HuH-7 (cell line): ENCODE measurements at places on chromosomes 16 and 17.

GRCh38 chr17:42554250-42555121 lies 1.8 kb downstream of the HSD17B1 start:
- peak; percentile 97 for DNase-seq

DNA sequence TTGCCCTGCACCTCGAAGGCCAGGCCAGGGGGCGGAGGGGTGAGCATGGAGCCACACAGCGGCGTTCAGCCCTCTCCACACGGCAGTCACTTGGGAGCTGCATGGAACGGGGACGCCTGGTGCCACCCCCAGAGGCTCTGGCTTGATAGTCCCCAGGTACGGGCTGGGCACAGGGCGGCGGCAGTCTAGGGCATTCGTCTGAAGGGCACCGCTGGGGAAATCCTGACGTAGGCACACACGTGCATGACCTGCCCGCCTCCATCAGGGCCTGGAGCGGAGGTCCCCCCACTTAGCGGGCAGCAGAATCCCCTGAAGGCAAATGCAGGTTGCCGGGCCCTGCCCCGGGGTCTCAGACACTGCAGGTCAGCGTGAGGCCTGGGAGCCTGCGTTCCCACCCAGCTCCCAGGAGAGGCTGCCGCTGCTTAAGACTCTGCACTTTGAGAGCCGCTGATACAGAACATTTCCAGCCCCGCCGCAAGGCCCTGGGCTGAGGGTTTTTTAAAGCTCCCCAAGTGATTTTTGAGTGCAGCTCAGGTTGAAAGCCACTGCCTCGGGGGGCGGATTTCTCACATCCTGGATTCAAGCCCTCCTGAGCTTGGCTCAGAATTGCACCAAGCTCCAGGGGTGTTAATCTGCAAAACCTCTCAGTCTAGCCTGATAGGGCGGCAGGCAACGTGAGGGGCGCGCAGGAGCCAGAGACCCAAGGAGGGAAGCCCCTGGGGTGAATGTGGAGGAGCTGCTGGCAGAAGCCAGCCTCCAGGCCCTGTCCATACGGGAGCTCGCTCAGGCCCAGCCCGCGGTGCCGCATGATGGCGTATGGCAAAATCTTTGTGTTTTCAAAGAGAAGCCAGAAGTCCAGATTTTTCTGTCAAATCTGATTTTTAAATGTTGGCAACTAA lies 182.3 kb upstream of the GSE1 start:
- no peak for DNase-seq

GRCh38 chr17:65182233-65182632 lies 45.1 kb downstream of the RGS9 start:
- no peak for DNase-seq

GRCh38 chr16:55037046-55037445 lies 106.4 kb downstream of the IRX5 start:
- DNase-seq, result no peak

DNA sequence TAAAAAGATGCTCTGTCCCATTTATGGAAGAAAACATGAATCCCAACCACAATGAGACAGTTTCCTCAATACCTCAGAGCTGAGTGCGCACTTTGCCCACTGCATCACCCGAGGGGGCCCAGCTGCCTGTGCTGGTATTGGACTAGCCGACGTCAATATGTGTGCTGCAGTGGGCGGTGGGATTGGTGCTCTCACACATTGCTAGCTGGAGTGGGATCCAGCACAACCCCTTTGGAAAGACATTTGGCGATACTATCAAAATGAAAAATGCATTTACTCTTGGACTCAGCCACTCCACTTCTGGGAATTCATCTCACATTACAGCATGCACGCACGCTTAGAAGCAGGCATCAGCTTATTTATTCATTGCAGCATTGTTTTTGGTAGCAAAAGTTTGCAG lies 289.2 kb upstream of the FOXF1 start:
- DNase-seq, result no peak

DNA sequence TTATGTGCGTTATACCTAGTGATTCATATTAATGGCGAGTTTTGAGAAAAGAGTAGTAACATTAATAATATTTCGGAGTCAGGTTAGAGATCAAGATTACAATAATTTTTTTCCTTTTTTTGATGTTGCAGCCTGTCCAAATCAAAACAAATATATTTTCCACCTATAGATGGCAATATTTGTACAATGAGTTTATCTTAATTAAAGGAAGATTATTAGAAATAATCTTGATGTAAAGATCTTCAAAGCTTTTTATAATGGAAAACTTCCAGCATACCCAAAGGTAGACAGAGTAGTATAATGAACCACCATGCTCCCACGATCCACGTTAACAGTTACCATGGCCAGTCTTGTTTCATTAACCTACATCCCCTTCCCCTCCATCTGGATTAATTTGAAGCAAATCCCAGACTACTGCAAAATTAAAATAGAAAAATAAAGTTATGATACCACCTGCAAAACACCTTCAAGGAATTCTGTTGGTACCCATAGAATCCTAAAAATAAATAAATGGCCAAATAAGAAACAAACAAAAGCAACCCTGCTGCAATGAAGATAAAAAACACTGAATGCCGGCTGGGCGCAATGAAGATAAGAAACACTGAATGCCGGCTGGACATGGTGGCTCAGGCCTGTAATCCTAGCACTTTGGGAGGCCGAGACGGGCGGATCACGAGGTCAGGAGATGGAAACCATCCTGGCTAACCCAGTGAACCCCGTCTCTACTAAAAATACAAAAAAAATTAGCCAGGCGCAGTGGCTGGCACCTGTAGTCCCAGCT lies 46.5 kb upstream of the GINS3 start:
- DNase-seq, result no peak

GRCh38 chr16:49399594-49400364 lies 26.2 kb downstream of the C16orf78 start:
- no peak for DNase-seq

DNA sequence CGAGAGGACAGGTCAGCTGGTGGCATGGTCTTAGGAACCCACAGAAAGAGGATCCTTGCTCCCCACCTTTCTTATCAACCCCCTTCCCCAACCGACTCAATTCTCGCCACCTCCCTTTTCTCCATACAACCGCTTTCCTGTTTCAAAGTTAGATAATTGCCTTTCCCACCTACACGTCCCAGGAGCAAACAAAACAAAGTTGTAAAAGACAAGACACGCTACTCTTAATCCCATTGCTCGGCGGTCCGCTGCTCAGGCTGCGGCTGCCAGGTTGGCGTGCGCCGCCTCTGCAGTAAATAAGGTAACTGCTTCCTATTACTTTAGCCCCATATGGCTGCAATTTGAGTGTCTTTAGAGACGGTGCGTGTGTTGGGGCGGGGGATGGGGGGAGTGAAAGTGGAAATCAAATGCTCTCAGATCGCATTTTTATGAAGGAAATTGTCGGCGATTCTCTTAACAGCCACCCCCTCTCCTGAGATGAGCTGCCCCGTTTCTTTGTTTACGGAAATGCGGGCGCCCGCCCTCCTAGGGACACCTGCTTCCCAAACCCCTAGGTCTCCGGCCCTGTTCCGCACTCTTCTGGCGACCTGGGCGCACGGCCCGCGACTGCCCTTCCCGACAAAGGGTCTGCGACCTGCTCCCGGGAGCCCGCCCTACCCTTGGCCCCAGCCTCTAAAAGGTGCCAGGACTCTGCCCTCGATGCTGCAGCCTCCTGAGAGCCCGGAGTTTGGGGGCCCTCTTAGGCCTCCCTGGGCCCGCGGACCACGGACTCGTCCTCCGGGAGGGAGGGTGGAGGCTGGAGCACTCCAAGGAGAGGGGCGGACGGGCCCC lies 3.7 kb upstream of the CBX8 start:
- DNase-seq, result peak; percentile 83

DNA sequence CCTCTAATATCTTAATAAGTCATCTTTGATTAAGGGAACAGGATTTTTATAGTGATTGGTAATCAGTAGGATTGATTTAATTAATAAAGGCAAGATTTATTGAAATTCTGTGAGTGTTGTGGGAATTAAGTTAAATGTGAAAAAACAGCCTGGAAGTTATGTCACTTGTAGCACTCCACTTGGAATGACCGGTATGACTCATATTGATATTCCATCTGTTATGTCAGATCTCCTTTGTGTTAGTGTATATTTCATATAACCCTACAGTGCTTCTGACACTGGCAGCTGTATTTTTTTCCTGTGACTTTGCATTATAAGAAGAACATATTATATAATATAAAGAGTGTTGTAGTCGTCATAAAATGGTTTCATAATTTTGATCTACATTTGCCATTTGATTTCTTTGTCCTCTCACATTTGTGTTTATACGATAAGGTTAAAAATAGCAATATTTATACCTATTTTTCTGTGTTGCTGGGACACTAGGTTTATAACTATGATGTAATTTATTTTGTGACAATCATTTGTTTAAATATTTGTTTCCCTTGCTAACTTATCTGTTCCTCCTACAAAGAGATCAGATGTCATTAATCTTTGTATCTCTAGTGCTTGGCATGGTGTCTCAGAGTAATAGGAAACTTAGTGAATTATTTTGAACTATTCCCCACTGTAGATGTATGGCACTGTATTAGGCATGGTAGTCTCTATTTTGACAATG lies 249.0 kb downstream of the BCAS3 start:
- DNase-seq, result no peak

GRCh38 chr16:81836279-81837054 lies 57.4 kb downstream of the PLCG2 start:
- no peak for DNase-seq

- no peak for DNase-seq
Measured at GRCh38 chr17:44416558-44417289, 27.3 kb upstream of the ITGA2B start.

- DNase-seq, result no peak
Measured at GRCh38 chr16:16164243-16164642, 59.1 kb downstream of the ABCC6 start.

DNA sequence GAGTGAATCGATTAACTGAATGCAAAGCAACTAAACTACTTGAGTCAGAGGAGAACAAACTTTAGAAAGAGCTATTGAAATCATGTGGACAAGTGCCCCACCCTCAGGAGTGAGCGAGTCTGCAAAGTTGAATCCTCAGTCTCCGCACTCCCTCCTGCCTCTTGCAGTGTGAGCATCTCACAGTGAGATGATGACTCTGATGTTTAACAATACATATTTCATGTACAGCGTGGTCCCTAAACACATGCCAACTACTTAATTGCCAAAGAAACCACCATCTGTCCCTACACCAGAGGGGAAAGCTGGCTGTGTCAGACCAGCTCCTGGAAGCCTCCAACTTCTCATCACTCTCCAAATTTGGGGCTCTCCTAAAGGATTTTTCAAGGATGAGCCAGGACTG lies 31.2 kb downstream of the PIMREG start:
- DNase-seq, result no peak

DNA sequence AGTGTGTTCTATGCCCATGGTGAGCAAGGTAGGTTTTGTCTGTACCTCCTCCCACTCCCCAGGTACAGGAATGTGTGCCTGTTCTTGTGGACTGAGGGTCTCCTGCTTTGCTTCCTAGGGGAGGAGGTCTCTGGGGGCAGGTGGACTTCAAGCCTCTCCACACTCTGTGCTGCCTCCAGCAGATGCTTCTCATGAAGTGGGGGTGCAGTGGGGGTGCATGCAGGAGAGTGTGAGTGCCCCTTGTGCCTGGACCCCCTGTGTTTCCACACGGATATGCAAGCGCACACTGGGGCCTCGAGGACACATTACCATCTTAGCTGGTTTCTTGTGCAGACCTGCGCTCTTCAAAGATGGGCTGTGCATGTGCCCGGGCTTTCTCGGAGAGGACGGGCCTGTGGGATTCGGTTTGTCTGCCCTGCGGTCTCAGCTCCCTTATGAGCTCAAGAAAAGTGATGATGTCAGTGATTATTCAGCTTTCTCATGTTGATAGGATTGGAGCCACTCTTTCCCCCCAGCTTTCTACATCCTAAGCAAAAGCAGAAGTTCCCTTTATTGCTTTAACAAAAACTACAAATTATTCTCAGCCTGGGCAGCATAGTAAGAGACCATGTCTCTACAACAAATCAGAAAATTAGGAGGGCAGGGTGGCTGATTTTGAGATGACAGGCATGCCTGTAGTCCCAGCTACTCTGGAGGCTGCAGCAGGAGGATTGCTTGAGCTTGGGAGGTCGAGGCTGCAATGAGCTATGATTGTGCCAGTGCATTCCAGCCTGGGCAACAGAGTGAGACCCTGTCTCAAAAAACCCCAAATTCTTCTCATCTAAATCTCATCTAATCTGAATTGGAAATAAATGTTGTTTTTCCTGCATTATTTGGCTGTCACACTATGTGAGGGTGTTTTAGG lies 86.8 kb downstream of the RPTOR start:
- no peak for DNase-seq

- DNase-seq, result no peak
Measured at GRCh38 chr16:57577214-57577613, 34.8 kb downstream of the ADGRG5 start.

- DNase-seq, result peak; percentile 14
Measured at GRCh38 chr17:47618410-47618809, 31.3 kb upstream of the KPNB1 start.

GRCh38 chr17:48427598-48427997 lies 2.4 kb downstream of the SKAP1 start:
- DNase-seq, result no peak

DNA sequence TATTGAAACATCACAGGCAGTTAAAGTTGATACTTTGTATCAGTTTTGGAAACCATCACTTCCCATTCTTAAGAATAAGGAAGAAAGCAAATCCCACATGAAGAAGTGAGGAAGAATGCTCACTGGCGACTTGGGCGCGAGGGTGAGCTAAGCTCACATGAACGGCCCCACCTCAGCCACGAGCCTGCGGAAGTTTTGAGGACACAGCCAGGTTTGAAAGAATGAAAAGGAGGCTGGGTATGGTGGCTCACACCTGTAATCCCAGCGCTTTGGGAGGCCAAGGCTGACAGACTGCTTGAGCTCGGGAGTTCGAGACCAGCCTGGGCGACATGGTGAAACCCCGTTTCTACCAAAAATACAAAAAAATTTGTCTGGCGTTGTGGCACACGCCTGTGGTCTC lies 110.3 kb upstream of the CHMP6 start:
- no peak for DNase-seq

DNA sequence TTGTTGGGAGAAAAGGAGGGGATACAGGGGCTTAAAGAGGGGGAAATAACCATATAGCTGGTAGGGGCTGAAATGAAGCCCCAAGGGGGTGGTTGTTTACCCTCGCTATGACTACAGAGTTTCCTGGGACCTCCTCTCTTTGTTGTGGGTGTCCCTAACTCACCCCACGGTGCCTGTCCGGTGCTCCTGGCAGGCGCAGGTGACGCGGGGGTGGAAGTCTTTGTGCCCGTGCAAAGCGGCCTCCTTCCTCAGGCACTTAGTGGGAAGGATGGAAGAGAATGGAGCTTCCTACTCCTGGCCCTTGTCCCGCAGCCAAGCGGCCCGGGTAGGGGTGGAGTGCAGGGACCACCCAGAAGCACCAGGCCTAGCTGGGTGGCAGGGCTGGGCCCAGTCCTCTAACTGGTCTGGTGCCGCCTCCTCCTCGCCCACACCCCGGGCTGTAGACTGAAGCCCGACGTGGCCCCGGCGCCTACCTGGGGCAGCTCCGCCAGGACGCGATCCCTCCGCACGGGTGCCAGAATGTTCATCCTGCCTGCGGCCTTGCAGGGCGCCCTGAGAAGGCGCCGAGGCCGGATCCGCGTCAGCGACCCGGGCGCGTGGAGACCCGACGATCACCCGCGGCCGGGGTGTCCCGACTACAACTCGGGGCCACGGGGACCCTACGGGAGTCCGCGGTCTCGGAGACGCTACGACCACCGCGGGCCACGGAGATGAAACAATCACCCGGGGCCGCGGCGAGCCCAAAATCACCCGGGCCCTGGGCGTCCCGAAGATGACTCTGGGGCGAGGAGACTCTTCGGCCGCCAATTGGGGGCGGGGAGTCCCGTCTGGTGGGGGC lies 709 bp downstream of the RAB34 start:
- DNase-seq, result peak; percentile 28
